ENCODE measurements at places on chromosomes 7 and 10.

DNA sequence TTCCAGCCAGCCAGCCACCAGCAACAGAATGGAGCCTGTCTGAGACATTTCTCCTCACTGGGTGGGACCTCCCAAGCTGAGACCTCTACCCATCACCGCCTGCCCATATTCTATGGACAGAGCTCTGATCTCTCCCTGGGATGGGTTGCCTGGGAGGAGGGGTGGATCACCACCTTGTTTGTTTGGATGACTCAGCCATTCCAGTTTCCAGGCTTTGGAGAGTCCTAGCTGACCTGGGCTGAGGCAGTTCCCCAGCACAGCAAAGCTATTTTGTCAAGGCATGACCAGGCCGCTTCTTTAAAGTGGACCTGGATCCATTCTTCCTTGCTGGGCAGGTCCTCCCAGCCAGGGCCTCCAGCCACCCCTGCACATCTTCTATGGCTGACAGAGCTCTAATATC lies 982.3 kb downstream of the DNAJB9 start:
- peak; percentile 87 for DNase-seq

DNA sequence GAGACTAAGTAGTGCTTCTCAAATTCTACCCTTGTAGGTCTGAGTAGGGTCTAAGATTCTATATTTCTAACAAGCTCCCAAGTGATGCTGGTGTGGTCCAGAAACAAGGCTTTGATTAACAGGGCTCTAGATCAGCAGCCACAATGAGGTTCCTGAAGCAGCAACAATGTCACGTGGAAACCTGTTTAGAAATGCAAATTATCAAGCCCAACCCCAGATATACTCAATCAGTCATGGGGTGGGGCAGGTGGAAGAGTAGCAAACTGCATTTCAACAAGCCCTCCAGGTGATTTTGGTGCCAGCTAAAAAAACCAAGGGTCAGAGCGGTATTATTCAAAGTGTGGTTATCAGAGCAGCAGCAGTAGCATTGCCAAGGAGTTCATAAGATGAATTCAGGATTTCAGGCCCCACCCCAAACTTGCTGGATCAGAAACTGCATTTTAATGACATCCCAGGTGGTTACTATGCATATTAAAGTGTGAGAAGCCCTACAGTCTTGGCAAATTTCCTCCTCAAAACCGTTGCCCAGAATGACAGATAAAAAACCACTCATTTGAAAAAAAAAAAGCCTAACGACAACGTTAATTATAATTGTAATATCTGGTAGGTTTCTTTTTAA lies 199.2 kb downstream of the AHR start:
- DNase-seq: no peak

DNA sequence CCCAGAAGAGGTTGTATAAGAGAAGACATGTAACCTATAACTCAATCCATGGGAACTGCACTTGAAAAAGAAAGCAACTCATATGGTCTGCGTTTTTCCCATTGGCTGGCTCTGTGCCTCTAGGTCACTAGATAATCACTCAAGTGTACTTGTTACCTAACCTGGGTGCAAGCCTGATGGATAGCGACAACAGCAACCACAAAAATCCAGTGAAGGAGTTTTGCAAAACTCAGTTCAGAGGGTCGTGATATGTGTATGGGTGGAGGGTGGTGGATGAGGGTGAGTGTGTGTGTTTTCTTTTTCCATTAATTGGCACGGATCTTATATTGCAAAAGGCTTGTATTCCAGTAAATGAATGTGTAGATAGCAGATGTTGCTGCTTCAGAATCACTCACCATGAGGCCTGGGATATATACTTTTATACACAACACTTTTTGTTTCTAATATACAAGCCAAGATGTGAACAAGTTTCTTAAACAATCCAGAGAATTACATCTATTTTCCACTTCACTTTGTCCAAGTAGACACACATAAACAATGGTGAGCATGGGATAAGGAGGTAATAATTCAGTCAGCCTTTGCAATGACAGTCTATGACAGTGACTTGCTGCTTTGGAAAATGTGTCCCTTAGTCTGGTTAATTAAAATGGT lies 286.9 kb upstream of the DKK1 start:
- no peak for DNase-seq

- no peak for DNase-seq
Measured at GRCh38 chr10:33790521-33791271, 456.2 kb upstream of the NRP1 start.

GRCh38 chr10:79418886-79419595 lies 26.4 kb downstream of the ZCCHC24 start:
- no peak for DNase-seq

DNA sequence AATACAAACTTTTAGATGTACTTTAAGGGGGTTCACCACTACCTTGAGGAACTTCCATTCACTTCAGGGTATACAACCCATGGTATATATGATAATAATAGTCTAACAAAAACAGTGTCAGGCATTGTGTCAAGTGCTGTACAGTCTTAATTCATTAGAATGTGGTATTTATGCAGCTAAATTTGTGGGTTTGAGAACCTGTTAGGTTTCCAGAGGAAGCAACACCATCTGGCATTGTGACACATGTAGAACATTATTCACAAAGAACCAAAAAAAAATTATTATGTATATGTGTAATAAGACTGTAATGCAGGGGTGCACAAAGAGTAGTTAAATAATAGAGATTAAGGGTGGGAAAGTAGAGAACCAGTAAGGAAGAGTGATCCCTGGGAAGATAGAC lies 26.3 kb downstream of the TMEM60 start:
- DNase-seq: no peak

GRCh38 chr7:115059321-115059720 lies 137.4 kb downstream of the MDFIC start:
- no peak for DNase-seq

GRCh38 chr7:11751315-11751714 lies 80.7 kb downstream of the THSD7A start:
- no peak for DNase-seq

DNA sequence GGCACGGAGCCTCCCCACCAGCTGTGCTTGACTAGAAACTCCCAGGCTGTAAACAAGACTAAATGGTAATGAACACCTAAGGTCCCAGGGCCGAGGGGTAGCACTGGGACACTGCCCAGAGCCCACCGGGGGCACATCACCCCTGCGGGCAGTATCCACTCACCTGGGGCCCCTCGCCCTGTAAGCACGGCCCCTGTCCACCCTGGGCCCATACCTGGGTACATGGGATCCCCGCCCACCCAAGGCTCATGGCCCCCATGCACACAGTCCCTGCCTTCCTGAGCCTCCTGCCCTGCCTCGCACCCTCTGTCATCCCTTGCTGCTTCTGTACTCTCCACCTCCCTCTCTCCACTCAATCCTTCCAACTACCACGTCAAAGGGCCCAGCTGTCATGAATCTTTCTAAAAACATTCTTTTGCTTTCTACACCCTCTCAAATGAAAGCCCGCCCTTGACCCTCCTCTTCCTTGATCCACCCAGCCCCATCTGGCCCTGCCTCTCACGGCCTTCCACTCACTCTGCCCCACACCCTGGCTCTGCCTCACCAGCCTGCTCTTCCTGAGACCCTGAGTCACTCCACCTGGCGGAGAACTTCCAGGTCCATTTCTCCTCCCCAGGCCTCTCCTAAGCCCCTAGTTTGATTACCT lies 173.1 kb downstream of the PARD3 start:
- no peak for DNase-seq

DNA sequence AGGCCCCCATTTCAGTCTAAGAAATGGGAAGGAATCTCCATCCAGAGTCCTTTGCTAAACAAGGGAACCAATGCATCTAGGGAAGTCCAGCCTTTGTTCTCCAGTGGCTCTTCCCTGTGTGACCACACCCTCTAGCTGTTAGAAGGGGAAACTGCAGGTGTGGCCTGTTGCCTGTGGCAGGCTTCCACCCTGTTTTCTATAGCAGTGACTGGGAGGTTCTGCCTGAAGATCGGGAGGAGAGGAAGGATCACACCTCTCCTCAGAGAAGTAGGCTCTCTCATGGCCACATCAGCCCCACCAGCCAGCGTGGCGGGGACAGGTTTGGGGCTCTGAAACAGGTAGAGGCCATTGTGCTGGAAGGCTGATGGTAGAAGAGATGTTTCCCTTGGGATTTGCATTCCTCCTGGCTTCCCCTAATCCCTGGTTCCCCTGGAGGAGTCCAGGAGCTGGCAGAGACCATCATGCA lies 47.7 kb upstream of the TRIM8 start:
- peak; percentile 85 for DNase-seq

DNA sequence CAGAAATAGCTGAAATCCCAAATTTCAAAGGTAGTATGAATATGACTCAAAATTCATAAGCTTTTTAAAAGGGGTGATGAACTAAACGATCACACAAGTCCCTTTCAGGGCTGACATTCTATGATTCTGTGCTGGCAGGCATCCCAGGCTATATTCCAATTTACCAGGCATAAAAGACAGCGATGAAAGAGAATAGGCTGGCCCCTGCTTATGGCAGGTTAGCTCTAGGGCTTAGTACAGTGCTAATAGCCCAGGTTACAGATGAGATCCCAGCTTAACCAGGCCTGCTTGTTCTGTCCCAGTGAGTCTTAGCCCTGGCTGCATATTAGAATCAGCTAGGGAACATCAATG lies 56.4 kb downstream of the CDHR3 start:
- no peak for DNase-seq

- peak; percentile 8 for DNase-seq
Measured at GRCh38 chr7:111192614-111193413, 101.9 kb downstream of the LRRN3 start.
